Keratinocyte (primary cell): ENCODE measurements at places on chromosomes 12 and 14.
A peak's percentile ranks its signal among the peaks of the same experiment; 100 is the strongest.

DNA sequence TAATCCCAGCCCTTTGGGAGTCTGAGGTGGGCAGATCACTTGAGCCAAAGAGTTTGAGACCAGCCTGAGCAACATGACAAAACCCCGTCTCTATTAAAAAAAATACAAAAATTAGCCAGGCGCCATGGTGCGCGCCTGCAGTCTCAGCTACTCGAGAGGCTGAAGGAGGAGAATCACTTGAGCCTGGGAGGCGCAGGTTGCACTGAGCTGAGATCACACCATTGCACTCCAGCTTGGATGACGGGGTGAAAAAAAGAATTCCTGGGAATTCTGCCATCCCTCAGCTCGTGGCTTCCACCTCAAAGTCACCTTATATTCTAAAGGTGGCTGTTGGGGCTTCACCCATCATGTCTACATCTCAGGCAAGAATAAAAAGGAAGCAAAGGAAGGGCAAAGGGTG, 12.9 kb downstream of the BCL2L14 start:
- no peaks in the 10 kb centered on the region for H3K36me3 ChIP-seq
- H3K4me1 ChIP-seq, result no peaks in the 10 kb centered on the region
- H3K4me3 ChIP-seq, result no peak overlapping the region
- no peak overlapping the region for H3K27ac ChIP-seq

- DNase-seq, result no peak
- H3K4me1 ChIP-seq, result peaks cover 7% of the 10 kb centered on the region
- peaks cover 6% of the 10 kb centered on the region for H3K36me3 ChIP-seq
Measured at GRCh38 chr14:76780058-76780345, 18.7 kb downstream of the VASH1 start.

DNA sequence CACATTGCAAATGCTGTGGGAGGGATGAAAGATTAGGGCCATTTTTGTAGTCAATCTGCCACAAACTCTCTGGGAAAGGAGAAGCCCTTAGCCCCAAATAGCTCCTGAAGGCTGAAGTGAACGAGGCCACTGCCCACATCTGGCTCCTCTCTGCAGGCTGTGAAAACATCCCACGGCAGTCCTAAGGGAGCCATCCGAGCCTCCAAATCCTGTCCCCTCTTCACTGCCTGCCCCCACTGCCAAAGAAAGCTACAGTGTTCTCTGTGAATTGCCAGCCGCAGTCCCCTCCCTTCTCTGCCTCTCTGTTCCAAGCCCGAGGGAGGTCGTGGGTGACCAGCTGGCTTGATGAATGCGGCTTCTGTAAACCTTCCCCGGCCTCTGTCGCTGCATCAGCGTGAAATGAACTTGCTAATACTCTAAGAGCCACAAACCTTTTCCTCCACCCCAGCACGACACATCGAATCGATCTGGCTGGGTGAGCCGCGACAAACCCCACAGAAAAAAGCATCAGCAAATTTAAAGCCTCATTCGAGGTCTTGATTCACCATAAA, 180.7 kb upstream of the NRXN3 start:
- no peak overlapping the region for H3K4me3 ChIP-seq
- no peaks in the 10 kb centered on the region for H3K4me1 ChIP-seq
- H3K27ac ChIP-seq, result no peak overlapping the region
- no peak for DNase-seq

DNA sequence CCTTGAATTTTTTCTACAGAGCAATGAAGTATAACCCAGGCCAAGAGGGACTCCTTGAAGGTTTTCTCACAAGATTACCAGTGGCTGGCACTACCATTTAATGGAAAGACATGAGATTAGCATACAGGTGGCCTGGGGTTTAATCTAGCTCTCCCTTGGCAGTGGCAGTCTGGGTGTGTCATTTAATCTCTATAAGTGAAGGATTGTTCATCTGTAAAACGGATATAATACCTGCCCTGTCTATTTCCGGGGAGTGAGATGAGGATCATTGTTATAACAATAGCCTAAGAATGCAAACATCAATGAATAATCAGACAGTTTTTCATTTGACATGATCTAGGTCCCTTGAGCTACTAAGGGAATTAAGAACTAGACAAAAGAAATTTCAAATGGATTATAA, 168.7 kb upstream of the CPNE8 start:
- no peak for DNase-seq
- H3K4me3 ChIP-seq, result no peak overlapping the region
- no peaks in the 10 kb centered on the region for H3K36me3 ChIP-seq
- no peaks in the 10 kb centered on the region for H3K4me1 ChIP-seq
- H3K27ac ChIP-seq, result no peak overlapping the region

DNA sequence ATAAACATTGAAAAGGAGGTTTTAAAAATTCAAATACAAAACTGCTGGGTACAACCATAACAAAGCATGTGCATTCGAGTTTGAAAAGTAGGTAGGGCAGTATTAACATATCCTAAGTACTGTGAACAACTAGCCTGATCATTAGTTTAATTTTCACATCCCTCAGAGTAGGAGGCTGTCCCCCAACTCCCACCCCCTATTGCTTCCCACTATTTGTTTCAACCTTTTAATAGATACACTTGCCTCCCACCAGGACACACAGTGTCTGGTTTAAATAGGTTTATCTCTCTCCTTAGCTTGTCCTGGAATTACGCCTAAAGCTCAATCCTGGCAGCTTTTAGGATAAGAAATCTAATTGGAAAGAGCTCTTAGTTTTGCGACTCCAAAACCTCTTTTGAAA, 2.1 kb downstream of the TAOK3 start:
- H3K36me3 ChIP-seq, result no peaks in the 10 kb centered on the region
- H3K4me1 ChIP-seq, result peaks cover 22% of the 10 kb centered on the region
- DNase-seq, result no peak
- peak overlapping the region; percentile 91 for H3K4me3 ChIP-seq
- H3K27ac ChIP-seq, result no peak overlapping the region

GRCh38 chr12:121536899-121537813, 43.7 kb downstream of the KDM2B start:
- no peaks in the 10 kb centered on the region for H3K36me3 ChIP-seq
- peaks cover 14% of the 10 kb centered on the region for H3K4me1 ChIP-seq
- H3K27me3 ChIP-seq, result peaks cover 9% of the 10 kb centered on the region
- no peak for DNase-seq

DNA sequence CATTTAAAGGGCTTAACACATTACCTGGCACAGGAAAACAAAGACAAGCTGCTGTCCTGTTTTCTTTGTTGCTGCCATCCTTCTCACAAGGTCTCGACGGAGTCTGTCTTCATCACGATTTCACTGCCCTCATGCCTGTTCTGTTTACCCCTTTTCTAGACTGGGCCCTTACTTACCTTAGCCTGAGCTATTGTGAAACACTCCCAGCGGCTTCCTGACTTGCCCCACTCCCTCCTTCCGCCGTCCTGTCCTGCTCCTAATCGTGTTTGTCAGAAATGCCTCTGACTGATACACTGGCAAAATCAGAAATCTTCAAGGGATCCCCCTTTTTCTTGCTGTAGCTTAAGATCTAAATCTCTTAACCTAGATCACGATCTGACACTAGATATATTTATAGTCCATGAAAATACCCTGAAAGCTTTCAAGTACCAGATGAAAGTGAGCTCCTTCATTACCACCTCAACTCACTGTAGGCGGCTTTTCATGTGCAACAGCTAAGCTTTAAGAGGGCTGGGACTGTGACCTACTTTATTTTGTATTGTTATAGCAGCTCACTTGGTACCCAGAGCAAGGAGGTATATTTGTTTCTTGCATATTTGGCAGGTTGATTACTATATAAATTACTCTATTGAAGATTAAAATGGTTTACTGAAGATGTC, 32.1 kb downstream of the TECPR2 start:
- H3K36me3 ChIP-seq, result peaks cover 3% of the 10 kb centered on the region
- no peak overlapping the region for H3K4me3 ChIP-seq
- DNase-seq, result no peak
- H3K4me1 ChIP-seq, result no peaks in the 10 kb centered on the region

DNA sequence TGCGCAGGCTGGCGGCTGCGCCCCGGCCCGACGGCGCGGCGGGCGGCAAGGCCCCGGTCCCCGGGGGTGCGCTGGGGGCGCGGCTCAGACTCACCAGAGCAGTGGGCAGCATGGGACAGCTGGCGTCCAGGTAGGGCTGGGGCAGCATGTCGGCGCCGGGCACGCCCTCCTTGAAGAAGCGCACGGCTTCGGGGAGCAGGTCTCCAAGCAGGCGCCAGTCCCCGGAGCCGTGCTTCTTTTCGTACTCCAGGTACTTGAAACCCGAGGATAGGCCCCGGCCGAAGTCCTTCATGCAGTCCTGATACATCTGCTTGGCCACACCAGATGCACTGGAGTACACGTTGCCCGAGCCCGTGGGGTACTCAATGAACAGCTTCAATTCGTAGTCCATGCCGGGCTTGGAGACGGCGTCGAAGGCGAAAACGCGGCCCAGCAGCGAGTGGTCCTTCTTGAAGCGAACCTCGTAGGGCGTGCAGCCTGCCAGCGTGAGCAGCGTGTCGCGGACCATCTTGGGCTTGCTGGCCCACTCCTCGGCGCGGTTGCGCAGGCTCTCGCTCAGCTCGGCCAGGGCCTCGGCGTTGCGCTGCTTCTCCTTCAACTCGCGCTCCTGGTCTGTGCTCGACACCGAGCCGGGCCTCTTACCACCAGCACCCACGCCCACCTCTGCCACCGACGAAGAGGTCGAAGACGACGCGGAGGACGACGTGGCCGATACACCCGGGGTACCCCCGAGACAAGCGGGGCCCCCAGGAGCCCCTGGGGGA, 2.2 kb downstream of the IRF2BPL start:
- H3K27me3 ChIP-seq, result no peaks in the 10 kb centered on the region
- H3K4me3 ChIP-seq, result peak overlapping the region; percentile 78
- DNase-seq, result no peak
- peaks cover 44% of the 10 kb centered on the region for H3K4me1 ChIP-seq
- peaks cover 7% of the 10 kb centered on the region for H3K36me3 ChIP-seq
